Tracheal epithelial cell (primary cell): ENCODE measurements at places on chromosomes 4 and X. TPM values are rescaled to one million over a fixed set of nuclear protein-coding genes. Genes with fewer than 3 reads are reported as not detected.

Gene CHM
- 10.0 and 14.5 TPM in 2 replicates for total RNA-seq

Gene PGAM4
- total RNA-seq: not detected in 2 replicates

Gene WDR45
- 33.0 and 37.4 TPM in 2 replicates for total RNA-seq

Gene ZNF185
- total RNA-seq: 74.7 and 178 TPM in 2 replicates

Gene ASB12
- total RNA-seq: not detected in 2 replicates

Gene GABRE
- 14.9 and 16.8 TPM in 2 replicates for total RNA-seq

Gene PGK1
- total RNA-seq: 265 and 647 TPM in 2 replicates

Gene OTC
- not detected in 2 replicates for total RNA-seq

Gene MED14
- 9.2 and 12.8 TPM in 2 replicates for total RNA-seq

Gene TASL
- not detected in 2 replicates for total RNA-seq

Gene POU4F2
- not detected in 2 replicates for total RNA-seq

Gene ARHGAP6
- total RNA-seq: 0.21 and 0.48 TPM in 2 replicates

Gene GALNTL6
- not detected in 2 replicates for total RNA-seq

Gene CABS1
- not detected in 2 replicates for total RNA-seq

Gene MAGEA2B
- total RNA-seq: not detected in 2 replicates

Gene DCAF8L2
- not detected in 2 replicates for total RNA-seq

Gene CACNA1F
- 0.21 TPM in 1 of 2 replicates, not detected in the other for total RNA-seq

Gene AADAT
- 0.48 and 1.7 TPM in 2 replicates for total RNA-seq
